ENCODE measurements at places on chromosomes 12 and 14. TPM values are rescaled to one million over a fixed set of nuclear protein-coding genes. Genes with fewer than 3 reads are reported as not detected.

Gene GATC
- 9.9 TPM for total RNA-seq

Gene RTL1
- 9.4 TPM for total RNA-seq

Gene MDM2
- total RNA-seq: 85.1 TPM

Gene PYGL
- 32.9 TPM for total RNA-seq

Gene CCDC197
- total RNA-seq: not detected

Gene KRT72
- total RNA-seq: not detected

Gene ASCL1
- not detected for total RNA-seq

Gene MGP
- 292 TPM for total RNA-seq

Gene GALNT9
- total RNA-seq: 0.52 TPM

Gene FGD4
- 51.1 TPM for total RNA-seq

Gene SMIM41
- not detected for total RNA-seq

Gene MYF6
- 136 TPM for total RNA-seq

Gene BATF
- total RNA-seq: 1.0 TPM

Gene EMP1
- 40.2 TPM for total RNA-seq

Gene AHNAK2
- 11.5 TPM for total RNA-seq

Gene SLC38A4
- total RNA-seq: 4.7 TPM

Gene PSMD9
- 13.0 TPM for total RNA-seq

Gene ZNF891
- total RNA-seq: 2.1 TPM

Gene TOMM20L
- total RNA-seq: not detected

Gene KLRB1
- 0.52 TPM for total RNA-seq

Gene GPD1
- total RNA-seq: 104 TPM

Gene SLC22A17
- total RNA-seq: 12.5 TPM

Gene CHGA
- 0.52 TPM for total RNA-seq

Gene GLS2
- not detected for total RNA-seq

Gene ATL1
- total RNA-seq: 5.2 TPM

Gene PPP1R13B
- 4.7 TPM for total RNA-seq

Gene GZMB
- 0.52 TPM for total RNA-seq

Gene OAS3
- total RNA-seq: 6.3 TPM

Gene KRT79
- total RNA-seq: 1.6 TPM

Gene ZC3H10
- 5.7 TPM for total RNA-seq

Gene ANG
- 3.7 TPM for total RNA-seq

Gene IGFBP6
- 89.8 TPM for total RNA-seq

Gene C12orf50
- total RNA-seq: not detected

Measured in skeletal muscle tissue (tissue), 5 donors.